Vagina (tissue), 2 donors: ENCODE measurements at places on chromosomes 11 and 22.
A peak's percentile ranks its signal among the peaks of the same experiment; 100 is the strongest.

DNA sequence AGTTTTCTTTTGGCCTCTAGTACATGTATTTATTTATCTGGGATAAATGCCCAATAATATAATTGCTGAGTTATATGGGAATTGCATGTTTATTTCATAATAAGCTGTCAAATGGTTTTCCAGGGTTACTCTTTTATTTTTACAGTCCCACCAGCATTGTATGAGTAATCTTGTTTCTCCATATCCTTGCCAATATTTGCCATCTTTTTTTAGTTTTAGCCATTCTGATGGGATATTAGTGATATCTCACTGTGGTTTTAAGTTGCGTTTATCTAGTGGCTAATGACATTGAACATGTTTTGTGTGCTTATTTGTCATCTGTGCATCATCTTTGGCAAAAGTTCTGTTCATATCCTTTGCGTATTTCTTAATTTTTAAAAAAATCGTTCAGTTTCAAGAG, 372.8 kb upstream of the CCDC179 start:
- DNase-seq: no peak

DNA sequence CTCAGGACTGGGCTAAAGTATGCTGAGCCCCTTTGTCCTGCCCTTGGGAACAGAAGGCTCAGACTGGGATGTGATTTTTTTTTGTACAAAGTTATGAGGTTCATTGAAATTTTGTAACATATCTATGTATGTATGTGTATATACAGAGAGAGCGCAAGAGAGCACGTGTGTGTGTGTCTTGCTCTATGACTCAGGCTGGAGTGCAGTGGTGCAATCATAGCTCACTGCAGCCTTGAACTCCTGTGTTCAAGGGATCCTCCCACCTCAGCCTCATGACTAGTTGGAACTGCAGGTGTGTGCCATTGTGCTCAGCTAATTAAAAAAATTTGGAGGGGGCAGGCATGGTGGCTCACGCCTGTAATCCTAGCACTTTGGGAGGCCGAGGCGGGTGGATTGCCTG, 5.7 kb downstream of the TMEM25 start:
- no peak for DNase-seq

GRCh38 chr11:78961937-78962701, 387.5 kb upstream of the NARS2 start:
- no peak for DNase-seq

DNA sequence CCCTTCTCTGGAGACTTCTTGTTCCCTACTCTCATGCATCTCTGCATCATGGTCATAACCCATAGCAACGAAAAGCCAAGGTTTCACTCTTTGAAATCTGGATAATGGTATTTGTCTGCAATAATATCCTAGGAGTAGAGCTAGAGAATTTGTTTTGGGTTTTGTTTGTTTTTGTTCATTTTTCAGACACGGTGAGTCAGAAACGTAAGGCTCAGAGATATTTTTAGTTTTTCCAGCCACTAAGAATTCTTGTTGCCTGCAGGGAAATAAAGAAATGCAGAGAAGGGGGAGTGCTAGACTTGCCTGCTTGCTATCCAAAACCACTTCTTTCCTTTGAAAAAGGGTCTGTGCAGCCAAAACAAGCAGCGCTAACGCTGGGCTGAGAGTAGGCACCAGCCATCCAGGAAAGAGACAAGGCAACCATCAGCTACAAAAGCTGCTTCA, 26.0 kb downstream of the POU2AF3 start:
- DNase-seq: no peak

- DNase-seq: no peak
These were observed 144.6 kb upstream of the NAV2 start for GRCh38 chr11:19567996-19568395.

DNA sequence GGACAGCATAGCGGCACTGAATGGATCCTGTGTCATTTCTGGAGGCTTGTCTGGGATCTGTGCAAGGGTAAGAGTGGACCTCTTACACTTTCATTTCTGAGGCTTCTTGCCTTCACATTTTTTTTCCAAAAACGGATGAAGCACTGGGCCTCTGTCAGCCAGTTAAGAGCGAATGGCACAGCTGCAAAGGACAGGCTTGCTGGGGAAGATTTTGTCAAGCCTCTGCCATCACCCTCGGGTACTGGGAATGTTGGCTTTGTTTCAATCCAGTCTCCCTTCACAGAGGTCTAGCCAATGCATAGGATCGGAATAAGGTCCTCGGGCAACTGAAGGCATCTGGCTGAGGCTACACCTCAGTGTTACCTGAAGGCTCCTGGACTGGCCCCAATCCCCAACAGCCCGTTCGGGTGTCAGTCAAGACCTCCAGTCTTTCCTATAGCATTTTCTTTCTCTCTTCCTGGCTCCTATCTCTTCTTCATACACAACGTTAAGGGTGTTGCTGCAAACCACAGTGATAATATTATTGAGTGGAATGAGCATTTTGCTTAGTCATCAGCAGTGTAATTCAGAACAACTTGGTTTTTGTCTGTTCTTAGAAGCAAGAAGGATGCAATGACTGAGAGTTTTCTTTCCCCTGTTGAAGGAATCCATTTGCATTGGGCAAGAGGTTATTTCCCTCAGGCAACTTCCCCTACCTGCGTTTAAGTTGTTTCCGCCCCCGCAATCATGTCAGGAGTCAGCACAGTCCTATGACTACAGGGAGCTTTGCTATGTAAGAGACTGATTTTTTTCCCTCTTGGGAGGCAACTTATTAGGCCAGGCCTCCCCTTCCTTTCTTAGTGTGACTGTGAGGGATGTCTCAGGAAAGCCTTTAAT, 22.8 kb downstream of the NPAT start:
- no peak for DNase-seq

DNA sequence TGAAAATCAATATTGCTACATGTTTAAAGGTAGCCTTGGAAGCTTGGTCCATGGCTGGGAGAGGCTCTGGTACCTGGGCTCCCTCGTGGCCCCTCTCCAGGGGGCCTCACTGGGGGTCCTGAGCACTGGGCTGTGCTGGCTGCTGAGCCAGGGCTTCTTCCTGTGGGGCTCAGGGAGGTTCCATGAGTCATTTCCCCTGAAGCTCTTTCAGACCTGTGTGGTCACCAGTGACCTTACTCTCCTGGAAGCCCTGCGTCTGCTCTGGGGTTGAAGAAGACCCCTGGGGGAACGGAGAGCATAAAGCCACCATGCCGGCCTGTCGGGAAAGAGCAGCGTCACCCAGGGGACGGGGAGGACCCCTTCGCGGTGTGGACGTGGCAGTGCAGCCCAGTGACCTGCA, 389.0 kb downstream of the TBC1D22A start:
- no peak for DNase-seq

DNA sequence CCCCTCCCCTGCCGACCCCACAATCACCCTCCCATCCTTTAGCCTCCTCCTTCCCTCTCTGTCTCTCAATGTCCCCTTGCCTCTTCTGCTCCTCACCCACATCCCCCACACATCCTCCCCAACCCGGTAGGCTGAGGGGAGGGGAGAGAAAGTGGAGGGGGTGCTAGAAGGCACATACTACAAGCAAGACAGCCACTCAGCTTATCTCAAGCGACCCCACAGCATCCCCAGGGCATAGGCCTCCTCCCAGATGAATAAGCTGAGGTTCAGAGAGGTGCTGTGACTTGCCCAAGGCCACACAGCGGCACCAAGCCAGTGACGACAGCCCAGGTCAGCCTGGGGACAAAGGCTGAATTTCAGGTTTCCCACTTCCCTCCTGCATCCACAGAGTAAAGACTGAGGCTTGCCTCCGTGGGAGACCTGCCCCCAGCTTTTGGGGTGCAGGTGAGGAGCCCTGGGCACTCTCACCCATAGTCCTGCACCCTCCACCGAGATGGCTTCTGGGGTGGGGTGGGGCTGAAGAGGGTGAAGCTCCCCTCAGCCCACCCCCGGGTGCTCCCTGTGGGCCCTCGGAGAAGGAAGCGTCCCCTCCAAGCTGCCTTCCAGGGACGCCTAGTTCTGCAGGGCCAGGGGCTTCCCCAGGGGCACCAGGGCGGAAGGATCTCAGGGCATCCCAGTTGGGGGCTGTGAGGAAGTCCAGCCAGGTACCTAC, 511 bp downstream of the RAC2 start:
- DNase-seq: no peak

GRCh38 chr11:103903621-103904323, 132.7 kb upstream of the DDI1 start:
- DNase-seq: no peak

GRCh38 chr11:36478700-36479329, 31.3 kb downstream of the TRAF6 start:
- DNase-seq: no peak

GRCh38 chr22:22201185-22201929, 43.2 kb upstream of the VPREB1 start:
- DNase-seq: peak; percentile 87
